ENCODE measurements at places on chromosomes 11 and 22. TPM values are rescaled to one million over a fixed set of nuclear protein-coding genes. Genes with fewer than 3 reads are reported as not detected.

POU2F3 gene
- not detected for total RNA-seq

MS4A12 gene
- total RNA-seq = not detected

FOLR2 gene
- 85.2 TPM for total RNA-seq

RCOR2 gene
- total RNA-seq = 0.78 TPM
